NAMALWA (cell line): ENCODE measurements at places on chromosomes 16 and 17.

- DNase-seq = peak; percentile 69
Observed at GRCh38 chr17:51764387-51764971, 394.0 kb downstream of the CA10 start.

GRCh38 chr17:66240630-66241029 lies 11.4 kb upstream of the APOH start:
- DNase-seq = no peak

- peak; percentile 73 for DNase-seq
Observed at GRCh38 chr17:74089869-74090464, 113.5 kb upstream of the RPL38 start.

DNA sequence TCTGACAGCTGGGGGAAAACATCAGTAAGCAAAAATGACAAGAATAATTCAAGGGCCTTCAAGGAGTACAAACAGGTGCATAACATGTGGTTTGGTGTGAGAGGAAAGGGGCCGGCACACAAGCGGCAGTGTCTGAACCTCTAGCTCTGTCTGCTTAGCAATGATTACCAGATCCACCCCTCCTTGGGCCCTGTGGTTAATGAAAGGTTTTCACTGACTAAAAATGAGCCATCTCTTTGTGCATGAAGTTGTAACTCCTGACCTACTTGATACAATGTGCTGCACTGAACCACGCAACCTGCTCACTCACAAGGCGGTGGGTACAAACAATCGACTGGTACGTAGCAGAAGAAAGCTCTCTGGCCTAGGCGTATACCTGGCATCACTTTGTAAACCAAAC lies 15.1 kb downstream of the FAM117A start:
- peak; percentile 80 for DNase-seq

DNA sequence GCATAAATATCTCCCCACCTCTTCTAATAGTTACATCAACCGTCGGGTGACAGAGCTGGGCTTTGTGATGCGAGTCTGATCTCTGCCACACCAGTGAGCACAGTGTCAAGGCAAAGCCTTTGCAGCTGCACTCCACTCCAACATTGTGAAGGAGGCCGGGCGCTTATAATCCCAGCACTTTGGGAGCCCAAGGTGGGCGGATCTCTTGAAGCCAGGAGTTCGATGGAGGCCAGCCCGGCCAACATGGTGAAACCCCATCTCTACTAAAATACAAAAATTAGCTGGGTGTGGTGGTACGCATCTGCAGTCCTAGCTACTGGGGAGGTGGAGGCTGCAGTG lies 18.9 kb downstream of the CYB5D2 start:
- DNase-seq = no peak

DNA sequence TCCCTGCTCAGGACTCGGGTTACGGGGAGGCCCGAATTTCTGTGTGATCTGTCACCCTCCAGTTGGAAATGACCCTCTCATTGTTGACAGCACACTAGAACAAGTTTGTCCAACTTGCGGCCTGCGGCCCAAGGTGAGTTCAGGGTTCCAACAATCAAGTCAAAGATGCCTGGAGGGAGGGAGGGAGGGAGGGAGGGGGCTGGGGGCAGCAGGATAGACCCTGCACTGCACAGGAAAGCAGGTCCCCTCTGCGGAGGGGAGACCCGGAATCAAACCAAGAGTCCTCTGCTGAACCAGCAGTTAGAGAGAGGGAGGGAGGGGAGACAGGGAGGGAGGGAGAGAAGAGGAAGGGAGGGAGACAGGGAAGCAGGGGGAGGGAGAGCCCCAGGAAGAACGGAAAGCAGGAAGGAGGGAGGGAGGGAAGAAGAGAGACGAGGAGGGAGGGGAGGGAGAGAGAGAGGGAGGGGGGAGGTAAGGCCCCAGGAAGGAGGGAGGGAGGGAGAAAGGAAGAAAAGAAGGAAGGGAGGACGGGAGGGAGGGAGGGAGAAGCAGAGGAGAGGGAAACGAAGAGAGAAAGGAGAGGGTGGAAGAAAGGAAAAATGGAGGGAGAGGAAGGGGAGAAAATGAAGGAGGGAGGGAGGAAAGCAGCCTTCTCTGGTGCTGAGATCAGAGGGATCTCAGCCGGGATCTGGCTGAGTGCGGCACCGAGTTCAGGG lies 96.7 kb upstream of the CDH5 start:
- DNase-seq = no peak

- no peak for DNase-seq
Observed at GRCh38 chr17:51630101-51630671, 369.8 kb downstream of the UTP18 start.

DNA sequence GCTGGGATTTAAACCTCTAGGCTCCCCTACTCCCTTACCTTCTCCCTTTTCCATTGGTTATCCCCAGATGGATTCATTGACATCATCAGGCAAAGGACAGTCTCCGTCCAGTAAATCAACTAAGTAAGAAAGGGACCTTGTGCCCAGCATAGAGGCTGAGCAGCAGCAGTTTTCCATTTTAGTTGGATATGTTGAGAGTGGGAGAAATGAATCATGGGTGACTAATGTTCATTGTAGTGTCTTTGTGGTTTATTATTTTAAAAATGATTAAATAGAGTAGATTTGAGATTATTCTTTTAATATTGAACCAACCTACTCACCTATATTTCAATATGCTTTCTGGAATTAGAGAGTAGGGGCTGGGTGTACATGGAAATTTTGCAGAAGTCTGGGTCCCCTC lies 99.4 kb upstream of the CACNG3 start:
- no peak for DNase-seq

- DNase-seq = no peak
Observed at GRCh38 chr16:18932243-18932987, 6.2 kb upstream of the SMG1 start.

DNA sequence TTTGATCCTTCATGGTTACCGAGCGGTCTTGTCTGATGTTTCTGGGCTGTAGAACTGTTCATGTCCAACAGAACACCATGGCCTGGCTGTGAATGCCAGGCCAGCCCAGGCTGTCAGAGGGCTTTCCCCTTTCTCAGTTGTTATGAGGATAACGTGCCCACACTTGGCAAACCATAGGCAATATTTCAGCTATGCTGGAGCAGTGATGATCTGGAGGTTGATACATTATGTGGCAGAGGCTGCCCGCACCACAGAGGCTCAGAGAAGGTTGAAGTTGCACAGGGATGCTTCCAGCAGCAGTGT lies 92.9 kb downstream of the C16orf78 start:
- DNase-seq = no peak

DNA sequence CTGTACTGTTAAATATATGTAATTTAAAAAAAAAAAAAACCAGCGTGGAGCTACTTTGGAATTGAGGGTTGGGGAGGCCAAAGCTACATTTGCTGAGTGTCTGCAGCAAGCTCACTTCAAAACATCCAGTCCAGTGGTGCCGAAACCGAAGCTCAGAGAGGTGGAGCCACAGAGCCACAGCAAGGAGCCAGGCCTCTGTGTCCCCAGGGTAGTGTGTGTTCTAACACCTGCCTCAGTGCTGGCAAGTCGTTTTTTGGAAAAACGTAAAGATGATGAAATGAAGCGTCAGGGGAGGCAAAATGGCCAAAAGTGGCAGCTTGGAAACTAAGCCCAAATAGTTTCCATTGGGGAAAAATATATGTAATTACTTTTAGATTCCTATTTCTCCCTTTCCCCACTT lies 36.1 kb upstream of the MRC2 start:
- DNase-seq = no peak

DNA sequence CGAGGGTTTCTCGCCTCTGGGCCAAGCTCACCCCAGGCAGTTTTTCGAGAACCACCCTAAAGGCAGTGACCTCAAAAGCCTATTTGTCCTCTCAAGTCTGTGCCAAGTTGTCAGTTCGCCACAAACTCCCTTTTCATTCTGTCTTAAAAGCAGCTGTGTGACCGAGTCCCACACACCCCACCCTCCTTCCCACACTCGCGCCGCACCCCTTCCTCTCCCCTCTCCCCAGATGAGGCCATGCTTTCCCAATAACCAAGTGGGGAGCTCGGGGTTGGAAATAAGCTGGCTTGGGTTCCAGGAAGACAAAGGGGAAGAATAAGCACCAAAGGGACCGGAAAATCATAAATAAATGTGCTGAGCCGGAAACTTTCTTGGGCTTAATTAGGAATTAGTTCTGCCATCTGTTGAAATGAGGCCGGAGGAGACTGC lies 36.7 kb downstream of the GRIN2C start:
- no peak for DNase-seq

- no peak for DNase-seq
Observed at GRCh38 chr17:79509008-79509407, 101.8 kb downstream of the RBFOX3 start.

DNA sequence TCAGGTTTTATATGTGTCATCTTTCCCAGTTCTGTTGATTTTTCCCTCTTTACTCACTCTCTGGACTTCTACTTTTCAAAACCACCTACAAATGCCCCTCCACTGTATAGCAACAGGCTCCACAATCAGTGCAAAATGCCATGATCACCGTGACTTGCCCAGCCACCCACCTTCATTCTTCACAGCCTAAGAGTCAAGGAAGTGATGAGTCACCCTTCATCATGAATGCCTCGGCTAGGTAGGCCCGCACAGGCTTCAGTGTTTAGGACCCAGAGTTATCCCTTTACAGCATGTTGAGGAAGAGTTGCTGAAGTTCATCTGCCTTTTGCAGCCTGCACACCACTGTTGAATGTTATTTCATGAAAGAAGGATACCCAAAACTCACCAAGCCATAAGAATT lies 158.6 kb downstream of the PMP22 start:
- DNase-seq = no peak

- DNase-seq = no peak
Observed at GRCh38 chr17:60327134-60327900, 64.6 kb downstream of the USP32 start.

GRCh38 chr16:7167626-7168025 lies 165.0 kb upstream of the RBFOX1 start:
- no peak for DNase-seq
